ENCODE measurements at places on chromosomes 2 and 18.

GRCh38 chr18:46061387-46061786 is 10.7 kb downstream of the PSTPIP2 start:
- no peak for DNase-seq

GRCh38 chr18:23958036-23958435 is 56.5 kb upstream of the TTC39C start:
- no peak for DNase-seq

- DNase-seq: no peak
Measured at GRCh38 chr2:10493075-10493633, 45.0 kb upstream of the ODC1 start.

GRCh38 chr2:15058015-15058720 is 425.7 kb downstream of the LRATD1 start:
- no peak for DNase-seq

DNA sequence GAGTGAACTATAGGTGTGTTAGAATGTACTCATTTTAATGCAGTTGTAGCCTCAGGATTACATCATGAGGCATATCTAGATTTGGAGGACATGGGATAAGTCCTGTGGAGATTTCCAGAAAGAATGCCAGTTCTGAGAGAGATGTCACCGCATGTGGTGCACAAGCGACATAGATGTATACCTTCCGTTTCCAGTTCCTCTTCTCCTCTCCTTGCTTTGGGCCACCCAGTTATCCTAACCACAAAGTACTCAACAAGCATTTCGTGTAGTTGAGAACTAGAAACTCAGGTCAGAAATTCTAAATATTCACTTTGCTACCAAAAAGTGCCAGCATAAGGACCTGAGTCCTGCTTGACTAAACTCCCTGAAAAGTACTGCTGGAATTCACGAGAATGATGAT is 66.5 kb downstream of the KCTD18 start:
- DNase-seq: no peak

GRCh38 chr2:74375838-74376237 is 4.3 kb downstream of the DCTN1 start:
- no peak for DNase-seq

GRCh38 chr2:33372940-33373553 is 103.4 kb upstream of the RASGRP3 start:
- DNase-seq: peak; percentile 24

GRCh38 chr18:24263050-24263449 is 124.2 kb downstream of the CABYR start:
- DNase-seq: no peak

DNA sequence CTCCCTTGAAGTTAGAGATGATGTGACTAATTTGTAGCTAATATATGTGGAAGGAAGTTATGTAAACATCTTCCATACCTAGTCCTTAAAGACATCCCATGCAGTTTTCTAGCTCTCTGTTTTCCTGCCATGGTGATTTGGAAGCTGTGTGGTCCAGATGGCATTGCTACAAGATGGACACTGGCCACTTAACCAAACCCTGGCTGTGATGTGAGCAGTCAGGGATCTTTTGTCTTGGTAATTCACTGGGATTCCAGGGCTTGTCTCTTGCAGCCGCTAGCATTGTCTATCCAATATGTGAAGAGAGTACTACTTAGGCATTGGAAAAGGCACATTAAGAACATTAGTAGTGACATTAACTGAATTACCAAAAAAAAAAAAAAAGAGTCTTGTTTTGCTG is 139.9 kb upstream of the DOCK10 start:
- DNase-seq: no peak

DNA sequence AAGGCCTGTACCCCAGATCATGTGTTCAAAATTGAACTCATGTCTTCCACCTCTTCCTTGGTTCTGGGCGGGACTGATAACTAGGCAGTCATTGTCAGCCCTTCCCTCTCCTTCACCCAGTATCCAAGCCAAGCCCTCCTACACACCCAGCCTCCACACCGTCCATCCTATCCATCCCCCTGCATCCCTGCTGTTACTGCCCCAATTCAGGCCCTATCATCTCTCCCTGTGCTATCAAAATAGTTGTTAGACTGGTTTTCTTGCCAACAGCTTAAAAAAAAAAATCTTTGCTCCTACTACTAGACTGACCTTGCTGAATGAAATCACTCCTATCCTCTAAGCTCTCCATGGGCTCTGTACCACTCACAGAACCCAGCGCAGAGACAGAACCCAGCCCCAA is 32.8 kb downstream of the TGFA start:
- DNase-seq: no peak

- no peak for DNase-seq
Measured at GRCh38 chr2:159677654-159678053, 34.7 kb upstream of the MARCHF7 start.

DNA sequence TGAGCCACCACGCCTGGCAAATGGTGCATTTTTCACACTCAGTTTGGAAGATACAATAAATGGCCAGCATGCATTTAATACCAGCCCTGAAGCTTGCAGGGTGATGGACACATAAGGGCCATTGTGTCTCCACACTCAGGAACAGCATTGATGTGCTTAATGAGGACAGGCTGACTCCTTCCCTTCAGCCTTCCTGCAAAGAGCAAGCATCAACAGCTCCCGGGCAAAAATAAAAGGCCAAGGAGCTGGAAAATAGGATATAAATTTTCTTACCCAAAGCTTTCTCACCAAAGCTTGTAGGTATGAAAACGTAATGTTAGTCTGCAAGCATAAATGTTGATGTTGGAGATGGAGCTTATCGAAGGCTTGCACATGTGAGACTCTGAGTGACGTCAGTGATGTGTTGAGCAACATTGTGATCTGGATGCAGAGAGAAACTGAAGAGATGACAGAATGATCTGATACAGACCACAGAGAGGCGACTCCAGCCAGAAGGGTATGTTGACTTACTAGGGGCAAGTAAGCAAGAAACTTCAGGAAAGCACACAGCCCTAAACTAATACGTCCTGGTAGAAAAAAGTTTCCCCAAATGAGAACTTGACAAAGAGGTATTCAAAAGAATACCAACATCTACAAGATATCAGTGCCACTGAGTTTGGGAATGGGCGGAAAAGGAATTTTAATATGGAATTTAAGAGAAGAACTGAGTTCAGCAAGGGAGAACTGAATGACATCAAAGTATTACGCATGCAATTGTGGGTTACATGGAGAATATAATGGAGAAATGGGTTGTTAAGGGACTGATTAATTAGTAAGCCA is 256.5 kb downstream of the TGIF1 start:
- DNase-seq: no peak

DNA sequence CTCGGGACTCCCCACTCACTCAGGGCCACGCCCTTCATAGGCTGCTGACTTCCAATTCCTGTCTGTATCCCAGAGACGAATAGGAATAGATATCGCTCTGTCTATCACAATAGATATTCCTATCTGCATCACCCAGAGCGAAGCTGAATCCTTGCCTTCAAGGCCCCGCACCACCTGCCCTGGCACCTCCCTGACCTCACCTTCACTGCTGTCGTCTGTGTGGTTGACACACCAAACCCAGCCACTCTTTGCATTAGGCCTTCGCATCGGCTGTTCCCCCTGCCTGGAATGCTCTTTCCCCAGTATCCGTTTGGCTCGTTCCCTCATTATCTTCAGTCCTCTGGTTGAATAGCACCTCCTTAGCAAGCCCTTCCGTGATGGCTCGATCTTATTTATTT is 43.5 kb downstream of the ATOH8 start:
- no peak for DNase-seq

DNA sequence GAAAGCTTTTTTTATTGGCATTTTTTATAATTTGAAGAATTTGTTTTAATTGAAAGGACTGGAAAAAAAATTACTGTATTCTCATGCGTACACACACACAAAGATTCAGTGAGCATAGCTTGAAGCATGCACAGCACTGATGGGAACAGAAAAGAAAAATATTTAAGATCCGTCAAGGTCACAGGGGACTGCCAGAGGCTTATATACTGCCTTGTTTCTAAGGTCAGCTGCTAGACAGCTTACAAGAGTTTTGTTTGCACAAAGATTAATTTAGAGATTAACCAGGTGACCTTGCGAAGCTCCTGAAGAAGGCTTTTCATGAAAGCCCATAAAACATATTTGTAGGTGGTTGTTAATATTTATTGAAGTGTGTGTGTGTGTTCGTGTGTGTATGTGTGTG is 396.3 kb downstream of the TRIB2 start:
- no peak for DNase-seq

DNA sequence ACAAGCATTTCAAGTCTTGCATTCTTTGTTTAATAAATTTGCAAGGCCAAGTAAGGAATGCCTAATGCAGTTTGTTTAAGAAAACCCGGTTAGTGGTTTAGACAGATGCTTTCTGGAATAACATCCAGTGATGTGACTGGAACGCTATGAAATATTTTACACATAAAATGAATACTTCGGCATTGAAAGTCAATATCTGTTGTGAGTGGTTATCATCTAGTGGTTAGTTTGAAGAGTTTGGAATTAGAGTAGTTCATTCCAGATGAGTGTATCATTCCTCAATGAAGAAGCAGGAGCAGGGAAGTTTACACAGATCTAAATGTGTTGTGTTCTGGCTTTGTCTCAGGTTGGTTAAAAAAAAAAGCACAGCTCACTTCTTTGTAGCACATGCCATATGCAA is 608.0 kb upstream of the PIK3C3 start:
- DNase-seq: no peak

DNA sequence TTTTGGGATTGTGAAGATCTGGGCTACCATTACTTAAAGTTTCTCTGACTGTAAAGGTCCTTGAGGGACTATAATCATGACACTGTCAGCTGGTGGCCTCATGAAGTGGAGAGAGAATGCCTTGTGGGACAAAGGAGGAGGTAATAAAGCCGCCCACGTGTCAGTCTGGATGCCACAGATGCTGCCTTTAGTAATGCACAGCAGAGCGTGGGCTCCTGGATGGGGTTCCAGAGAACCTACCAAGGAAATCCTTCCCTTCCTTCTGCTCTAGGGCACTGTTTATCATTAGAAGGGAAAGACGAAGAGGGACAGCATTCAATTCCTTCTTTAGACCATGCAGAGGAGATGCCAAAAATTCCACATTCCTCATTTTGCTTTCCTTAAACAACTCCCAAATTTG is 63.5 kb downstream of the COL5A2 start:
- no peak for DNase-seq

GRCh38 chr18:13218368-13218991 is at the start of gene LDLRAD4:
LDLRAD4 (plus strand) TSS chr18:13218760.
- DNase-seq: peak; percentile 60

DNA sequence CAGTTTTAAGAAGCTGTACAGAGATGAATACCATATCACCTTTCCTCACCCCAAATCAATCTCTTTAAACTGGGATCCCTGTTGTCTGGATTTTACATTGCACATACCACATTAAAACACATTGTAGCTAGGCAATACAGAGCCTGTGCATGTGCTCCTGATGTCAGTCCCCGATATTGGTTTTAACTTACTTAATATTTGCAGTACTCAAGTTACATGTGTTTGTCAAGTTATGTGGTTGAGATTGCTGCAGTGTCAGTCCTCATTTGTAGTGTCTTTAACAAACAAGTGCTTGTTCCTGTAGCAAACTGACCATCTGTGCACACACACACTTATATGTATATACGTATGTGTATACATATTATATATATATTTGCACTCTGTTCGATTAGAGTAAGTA is 10.4 kb upstream of the UBE2E3 start:
- DNase-seq: no peak
